Umbilical cord (tissue), 2 donors: ENCODE measurements at places on chromosomes 16 and 17.

GRCh38 chr16:89690392-89690901 is 4.0 kb downstream of the CDK10 start:
- no peak for DNase-seq

DNA sequence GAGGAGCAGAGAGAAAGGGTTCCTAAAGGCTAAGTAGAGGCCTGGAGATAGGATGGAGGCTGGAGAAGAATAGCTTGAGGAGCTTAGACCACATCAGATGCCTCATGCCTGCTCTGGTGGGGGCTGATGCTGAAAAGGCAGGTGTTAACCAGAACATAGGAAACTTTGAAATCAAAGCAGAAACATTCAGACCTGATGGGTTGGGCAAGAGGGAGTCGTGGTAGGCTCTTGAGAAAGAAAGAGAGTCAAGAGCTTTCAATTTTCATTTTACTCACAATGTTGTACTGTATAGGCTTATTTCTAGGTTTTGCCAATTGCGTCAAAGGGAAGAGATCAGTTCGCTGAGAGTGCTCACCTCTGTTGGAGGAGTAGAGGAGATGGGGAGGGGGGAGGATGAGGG is 406.6 kb upstream of the SALL1 start:
- no peak for DNase-seq

- DNase-seq, result no peak
Observed at GRCh38 chr17:38357486-38358123, 6.0 kb downstream of the SOCS7 start.

DNA sequence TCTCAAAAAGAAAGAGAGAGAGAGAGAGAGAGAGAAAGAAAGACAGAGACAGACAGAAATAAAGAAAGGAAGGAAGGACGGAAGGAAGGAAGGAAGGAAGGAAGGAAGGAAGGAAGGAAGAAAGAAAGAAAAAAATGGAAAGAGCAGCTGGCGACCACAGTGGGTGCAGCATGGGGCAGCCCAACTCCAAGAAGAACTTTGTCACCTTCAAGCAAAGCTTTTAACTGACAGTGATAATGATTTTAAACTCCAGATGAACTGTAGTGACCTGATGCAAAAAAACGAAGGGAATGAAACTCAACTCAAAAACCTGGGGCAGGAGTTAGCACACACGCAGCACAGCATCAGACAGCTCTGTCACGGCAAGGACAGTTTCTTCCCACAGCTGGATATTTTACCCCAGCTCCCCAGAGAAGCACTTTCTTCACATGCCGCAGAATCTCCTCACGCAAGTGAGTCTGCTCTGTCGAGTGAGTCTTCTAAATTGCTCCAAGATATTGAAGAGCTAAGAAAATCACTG is 5.0 kb upstream of the ARHGAP17 start:
- no peak for DNase-seq

DNA sequence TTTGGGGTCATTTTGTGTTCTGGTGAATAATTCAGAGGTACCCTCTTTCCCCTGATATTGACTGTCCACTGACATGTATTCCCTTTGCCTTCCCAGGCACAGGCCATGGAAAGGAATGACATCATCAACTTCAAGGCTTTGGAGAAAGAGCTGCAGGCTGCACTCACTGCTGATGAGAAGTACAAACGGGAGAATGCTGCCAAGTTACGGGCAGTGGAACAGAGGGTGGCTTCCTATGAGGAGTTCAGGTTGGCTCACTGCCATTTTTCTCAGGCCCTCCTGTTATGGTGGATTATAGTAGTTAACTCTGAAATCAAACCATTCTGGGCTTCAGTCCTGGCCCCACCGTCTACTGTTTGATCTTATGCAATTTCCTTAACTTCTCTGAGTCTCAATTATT is 1.6 kb upstream of the EFTUD2 start:
- peak; percentile 90 for DNase-seq

DNA sequence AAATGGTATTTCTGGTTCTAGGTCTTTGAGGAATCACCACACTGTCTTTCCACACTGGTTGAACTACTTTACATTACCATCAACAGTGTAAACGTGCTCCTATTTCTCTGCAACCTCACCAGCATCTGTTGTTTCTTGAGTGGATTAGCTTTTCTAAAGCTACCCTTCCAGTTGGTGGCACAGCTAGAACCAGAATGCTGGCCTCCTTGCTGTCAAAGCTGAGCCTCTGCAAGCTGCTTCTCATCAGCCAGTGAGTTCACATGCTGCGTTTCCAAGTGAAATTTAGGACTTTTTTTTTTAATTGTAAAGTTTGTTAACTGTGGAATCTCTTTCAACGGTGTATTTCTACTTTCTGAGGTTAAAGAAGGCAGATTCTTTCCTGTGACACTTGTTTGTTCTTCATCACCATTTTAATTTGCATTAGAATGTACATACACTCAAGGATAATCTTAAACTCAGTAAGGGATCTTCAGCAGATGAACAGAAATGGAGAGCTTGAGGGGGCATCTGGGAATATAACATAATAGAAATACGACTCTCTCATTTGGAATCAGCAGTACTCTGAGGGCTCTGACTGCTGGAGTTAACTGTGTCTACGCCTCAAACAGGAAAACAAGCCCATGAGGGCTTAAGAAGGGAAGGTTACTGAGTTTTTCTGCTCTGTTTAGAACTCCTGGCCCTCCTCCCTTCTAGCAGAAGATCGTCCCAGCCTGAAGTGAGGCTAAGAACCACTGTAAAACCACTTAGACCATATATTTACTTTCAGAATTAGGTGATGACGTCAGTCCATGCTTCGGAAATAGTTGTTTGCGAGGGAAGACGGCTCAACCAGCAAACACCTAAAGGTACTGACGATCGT is 148.4 kb upstream of the FAM20A start:
- no peak for DNase-seq

- DNase-seq, result no peak
Observed at GRCh38 chr17:66987059-66987616, 22.6 kb downstream of the CACNG4 start.

DNA sequence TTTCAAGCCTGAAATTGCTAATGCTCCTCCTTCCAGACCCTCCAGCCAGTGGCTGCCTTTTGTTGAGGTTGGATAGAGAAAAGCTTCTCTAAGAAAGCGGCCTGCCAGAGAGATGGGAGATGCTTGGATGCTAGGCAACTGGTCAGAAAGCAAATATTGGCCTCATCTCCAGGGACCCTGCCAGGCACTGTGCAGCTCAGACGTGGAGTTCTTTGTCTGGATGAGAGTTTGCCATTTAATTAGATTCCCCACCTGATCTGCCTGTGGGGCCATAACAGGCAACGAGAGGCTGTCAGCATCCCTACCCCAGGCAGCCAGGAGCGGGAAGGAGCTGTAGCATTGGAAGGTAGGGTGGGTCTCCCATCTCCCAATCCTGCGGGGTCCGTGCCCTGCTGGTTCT is 52.7 kb downstream of the ASIC2 start:
- no peak for DNase-seq

DNA sequence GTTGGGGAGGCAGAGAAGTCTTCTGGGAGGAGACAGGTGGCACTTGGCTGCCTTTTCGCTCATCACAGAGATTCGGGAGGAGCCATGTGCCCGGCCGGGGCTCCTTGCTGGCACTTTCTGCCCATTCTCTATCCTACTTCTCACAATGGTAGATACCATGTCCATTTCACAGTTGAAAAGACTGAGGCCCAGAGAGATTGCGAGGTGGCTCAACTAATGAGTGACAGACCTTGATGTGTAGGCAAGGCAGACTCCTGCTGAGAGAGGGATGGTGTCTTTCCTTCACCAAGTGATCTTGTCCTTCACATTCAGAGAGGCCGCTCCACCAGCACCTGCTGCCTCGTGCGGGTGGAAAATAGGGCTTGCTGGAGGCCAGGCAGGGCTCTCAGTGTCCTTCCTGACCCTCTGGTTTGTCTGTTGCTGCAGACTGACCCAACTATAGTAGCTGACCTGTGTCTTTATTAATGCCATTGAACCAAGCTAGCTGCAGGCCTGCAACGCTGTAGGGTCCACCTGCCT is 42.1 kb downstream of the MPRIP start:
- DNase-seq, result no peak

DNA sequence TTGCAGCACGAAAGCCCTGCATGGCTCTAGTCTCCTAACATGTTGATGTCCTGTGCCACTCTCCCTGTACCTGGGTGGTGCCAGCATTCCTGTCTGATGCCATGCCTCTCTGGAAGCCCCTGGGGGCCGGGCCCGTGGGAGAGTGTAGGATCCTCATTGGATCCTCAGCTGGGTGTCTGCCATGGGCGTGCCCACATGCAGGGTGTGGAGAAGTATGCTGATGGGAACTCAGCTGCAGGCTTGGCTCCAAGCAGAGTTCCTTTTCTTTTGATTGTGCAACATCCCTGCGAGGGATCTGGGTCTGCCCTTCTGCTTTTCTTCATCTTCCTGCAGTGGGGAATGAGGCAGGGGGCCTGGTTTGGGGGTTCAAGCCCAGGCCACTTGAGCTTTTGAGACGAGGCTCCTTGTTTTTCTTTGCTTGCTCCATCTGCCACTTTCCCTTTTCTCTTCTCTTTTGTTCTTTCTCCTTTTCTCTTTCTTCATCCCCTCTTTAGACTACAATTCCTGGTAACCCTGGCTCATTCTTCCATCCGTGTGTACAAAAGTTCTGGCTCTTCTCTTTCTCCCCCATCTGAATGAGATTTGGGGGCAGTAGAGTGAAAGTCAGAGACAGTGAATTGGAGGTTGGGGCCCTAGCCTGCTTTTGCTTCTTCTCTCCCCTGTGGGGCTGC is 32.9 kb downstream of the KSR1 start:
- peak; percentile 97 for DNase-seq

GRCh38 chr17:47670064-47670463 is 20.3 kb downstream of the KPNB1 start:
- DNase-seq, result no peak

DNA sequence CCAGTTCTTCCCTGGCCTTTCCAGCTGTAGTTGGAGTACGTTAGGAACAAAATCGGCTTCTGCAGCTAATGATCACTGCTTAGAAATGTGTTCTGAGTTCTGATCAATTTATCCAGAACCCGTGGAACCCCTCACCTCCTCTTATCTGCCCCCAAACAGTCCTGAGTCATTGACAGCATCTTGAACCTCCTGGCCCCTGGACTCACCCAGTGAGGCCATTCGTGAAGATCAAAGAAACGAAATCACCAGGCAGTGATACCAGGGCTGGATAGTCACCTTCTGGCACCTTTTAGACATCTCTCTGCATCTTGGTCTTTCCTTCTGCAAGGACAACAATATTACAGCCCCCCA is 17.0 kb upstream of the EXOC7 start:
- no peak for DNase-seq

DNA sequence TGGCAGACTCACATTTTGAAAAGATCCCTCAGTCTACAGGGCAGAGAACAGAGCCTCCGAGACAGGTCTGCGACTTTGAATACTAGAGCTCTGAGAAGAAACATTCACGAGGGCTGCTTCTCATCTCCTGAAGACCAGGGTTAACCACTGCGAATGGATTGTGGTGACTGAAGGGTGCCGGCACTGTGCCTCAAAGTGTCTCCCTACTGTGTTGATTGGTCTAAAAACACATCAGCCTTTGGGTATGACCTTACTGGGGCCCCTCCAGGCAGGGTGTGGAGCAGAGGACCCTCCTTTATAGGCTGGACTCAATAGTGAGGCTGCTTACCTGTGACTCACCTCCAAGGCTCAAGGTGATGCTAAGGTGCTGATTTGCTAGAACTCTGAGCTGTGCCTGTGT is 2.6 kb upstream of the LGALS9 start:
- DNase-seq, result no peak

GRCh38 chr17:34852614-34853013 is 108.6 kb downstream of the CCT6B start:
- DNase-seq, result no peak
